CD4-positive, alpha-beta T cell treated with Interleukin-15 for 1 hour (primary cell): ENCODE measurements at places on chromosomes 4 and X.

DNA sequence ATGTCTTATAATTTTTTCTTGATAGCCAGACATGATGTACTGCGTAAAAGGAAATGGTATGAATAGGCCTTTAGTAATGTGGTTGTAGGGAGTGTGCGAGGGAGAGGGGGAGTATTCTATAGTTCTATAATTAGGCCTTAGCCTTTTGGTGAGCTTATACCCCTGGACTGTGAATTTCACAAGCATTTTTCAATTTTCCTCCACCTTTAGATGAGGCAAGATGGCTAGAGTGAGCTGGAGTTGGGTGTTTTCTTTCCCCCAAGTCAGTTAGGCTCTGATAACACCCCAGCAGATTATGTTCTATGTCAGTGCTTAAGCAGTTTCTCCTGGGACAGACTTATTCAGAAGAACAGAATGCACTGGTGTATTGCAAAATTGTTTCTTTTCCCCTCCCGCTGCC, 210.2 kb upstream of the NPY2R start:
- DNase-seq = no peak

GRCh38 chr4:136818811-136819330, 713.4 kb downstream of the PCDH18 start:
- DNase-seq = no peak

DNA sequence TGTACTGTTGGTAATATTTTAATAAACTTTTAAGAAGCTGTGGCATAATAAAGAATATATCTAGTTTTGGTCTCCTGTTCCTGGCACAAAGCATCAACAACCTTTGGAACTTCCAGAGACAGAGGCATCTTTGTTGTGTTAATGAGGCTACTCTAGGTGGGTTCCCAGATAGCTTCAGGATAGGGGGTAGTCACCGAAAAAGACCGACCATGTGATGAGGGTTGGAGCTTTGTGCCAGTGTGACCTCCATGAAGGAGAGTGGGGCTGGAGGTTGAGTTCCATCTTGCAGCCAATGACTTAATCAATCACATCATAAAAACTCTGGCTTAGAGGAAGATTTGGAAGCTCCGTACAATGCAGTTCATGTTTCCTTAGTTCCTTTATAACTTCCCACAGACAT, 9.9 kb downstream of the PPAT start:
- DNase-seq = no peak

- DNase-seq = no peak
These were observed 508.7 kb upstream of the FMR1 start for GRCh38 chrX:147403040-147403439.

- DNase-seq = no peak
These were observed 84.7 kb downstream of the NHS start for GRCh38 chrX:17459661-17460060.

- no peak for DNase-seq
These were observed 18.8 kb upstream of the FAM47E start for GRCh38 chr4:76232681-76233080.

DNA sequence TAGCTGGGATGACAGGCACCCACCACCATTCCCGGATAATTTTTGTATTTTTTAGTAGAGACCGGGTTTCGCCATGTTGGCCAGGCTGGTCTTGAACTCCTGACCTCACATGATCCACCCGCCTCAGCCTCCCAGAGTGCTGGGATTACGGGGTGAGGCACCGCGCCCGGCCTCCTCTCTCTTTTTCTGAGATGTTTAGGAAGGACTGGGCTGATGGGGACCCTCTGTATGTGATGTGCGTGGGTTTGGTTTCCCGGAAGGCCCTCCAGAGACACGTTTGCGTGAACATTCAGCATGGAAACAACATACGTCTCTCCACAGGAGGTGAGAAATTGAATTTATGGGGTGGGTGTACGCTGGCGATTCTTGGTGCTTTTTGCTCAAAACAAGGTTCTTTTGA, 18.6 kb downstream of the SHOX start:
- DNase-seq = no peak

GRCh38 chr4:158182736-158183135, 9.9 kb upstream of the GASK1B start:
- DNase-seq = no peak

DNA sequence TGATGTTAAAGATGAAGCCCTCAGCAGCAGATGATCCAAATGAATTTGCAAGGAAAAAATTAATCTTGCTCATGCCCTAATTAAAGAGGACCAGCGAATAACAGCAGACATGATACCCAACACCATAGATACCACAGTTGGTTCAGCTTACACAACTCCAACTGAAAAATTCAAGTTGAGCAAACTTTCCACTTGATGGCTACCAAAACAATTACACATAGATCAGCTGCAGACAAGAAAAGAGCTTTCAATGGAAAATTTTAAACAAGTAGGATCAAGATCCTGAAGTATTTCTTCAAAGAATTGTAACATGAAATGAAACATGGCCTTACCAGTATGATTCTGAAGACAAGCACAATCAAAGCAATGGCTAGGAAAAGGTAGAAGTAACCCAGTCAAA, 90.0 kb downstream of the KLHL13 start:
- DNase-seq = no peak

- DNase-seq = no peak
These were observed 378.0 kb upstream of the DMD start for GRCh38 chrX:33589316-33589715.

DNA sequence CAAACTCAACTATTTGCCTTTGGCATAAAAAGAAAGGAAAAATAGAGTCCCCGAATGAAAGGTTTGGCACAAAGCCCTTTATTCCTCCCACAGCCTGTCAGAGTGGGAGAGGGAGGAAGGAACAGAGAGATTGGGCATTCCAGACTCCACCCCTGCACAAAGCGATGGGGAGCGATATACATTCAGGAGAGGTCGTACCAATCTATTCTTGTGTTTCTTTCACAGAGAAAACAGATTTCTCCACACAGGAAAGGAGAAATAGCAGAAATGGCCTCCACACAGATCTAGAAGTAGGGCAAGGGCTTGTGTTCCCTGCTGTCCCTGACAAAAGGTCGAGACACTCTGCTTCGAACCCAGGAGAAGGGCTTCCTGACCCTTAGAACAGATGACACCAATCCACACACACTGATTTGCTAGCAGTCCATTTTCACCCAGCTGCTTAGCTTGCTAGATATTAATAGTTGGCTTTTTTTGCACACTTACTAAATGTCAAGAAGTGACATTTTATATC, 197.4 kb downstream of the MAML3 start:
- DNase-seq = no peak
